ENCODE measurements at places on chromosomes 5 and 9.

DNA sequence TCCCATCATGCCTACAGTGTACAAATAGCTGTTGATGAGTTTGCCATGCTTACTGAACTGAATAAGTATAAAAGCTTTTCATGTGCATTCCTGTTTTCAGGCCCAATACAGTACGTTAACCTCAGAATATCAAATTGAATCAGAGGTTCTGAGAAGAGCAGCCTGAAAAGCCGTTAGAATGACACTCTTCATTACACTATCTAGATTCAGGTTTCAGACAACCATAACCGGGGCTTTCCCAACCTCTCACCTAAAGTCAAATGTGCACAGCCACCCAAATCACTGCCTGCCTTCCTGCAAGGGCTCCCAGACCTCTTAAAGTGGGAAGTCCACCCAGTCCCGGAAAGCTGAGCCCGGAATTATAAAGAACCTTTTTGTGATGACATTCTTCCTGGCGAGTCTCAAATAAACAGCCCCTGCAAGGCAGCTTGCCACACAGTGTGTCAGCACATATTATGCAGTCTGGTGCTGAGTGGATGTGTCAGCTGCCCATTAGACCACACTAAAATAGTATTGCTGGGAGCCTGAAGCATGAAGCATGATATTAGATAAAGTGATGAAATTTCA, 245.8 kb downstream of the TLE4 start:
- no peak for DNase-seq
- peaks cover 6% of the 10 kb centered on the region for H3K36me3 ChIP-seq
- H3K27me3 ChIP-seq = no peaks in the 10 kb centered on the region
- H3K27ac ChIP-seq = peak overlapping the region; percentile 26
- H3K4me1 ChIP-seq = peaks cover 36% of the 10 kb centered on the region

GRCh38 chr5:112951124-112951702, 25.4 kb upstream of the DCP2 start:
- peaks cover 4% of the 10 kb centered on the region for H3K4me1 ChIP-seq
- no peaks in the 10 kb centered on the region for H3K36me3 ChIP-seq
- H3K27ac ChIP-seq = peak overlapping the region; percentile 31
- peak overlapping the region; percentile 51 for H3K4me3 ChIP-seq
- DNase-seq = no peak

GRCh38 chr5:20040901-20041300, 52.9 kb upstream of the CDH18 start:
- DNase-seq = no peak
- H3K36me3 ChIP-seq = peaks cover 16% of the 10 kb centered on the region
- H3K4me1 ChIP-seq = no peaks in the 10 kb centered on the region
- no peak overlapping the region for H3K27ac ChIP-seq
- no peaks in the 10 kb centered on the region for H3K27me3 ChIP-seq

GRCh38 chr5:151113651-151114050, 32.8 kb upstream of the TNIP1 start:
- no peaks in the 10 kb centered on the region for H3K27me3 ChIP-seq
- H3K4me1 ChIP-seq = peaks cover 6% of the 10 kb centered on the region
- no peak for DNase-seq
- H3K27ac ChIP-seq = no peak overlapping the region

DNA sequence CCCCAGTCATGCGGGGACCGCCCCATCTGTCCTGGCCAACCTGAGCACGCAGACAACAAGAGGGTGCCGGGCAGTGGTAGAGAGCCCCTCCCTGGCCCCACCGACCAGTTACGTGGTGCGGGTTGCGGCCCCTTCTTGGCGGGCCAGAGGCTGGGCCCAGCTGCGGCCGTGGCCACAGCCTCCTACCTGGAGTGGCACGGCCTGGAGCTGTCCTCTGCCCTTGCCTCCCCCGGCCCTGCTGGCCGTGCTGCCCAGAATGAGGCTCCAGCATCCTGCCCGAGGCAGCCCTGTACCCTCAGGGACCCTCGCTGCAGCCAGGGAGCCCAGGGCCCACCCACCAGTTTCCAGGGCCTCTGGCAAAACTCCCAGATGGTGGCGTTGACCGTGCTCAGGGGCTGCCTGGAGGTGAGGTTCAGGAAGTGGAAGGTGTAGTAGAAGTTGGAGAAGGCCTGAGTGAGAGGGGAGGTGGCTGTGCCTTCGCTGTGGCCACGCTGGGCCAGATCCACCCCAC, 5.7 kb downstream of the ENTPD8 start:
- no peak overlapping the region for H3K27ac ChIP-seq
- H3K36me3 ChIP-seq = no peaks in the 10 kb centered on the region
- no peaks in the 10 kb centered on the region for H3K27me3 ChIP-seq
- no peak overlapping the region for H3K4me3 ChIP-seq
- peaks cover 3% of the 10 kb centered on the region for H3K4me1 ChIP-seq

GRCh38 chr5:160485364-160485969, 63.8 kb downstream of the PTTG1 start:
- H3K4me3 ChIP-seq = peak overlapping the region; percentile 77
- peak overlapping the region; percentile 40 for H3K27ac ChIP-seq
- peaks cover 32% of the 10 kb centered on the region for H3K36me3 ChIP-seq
- H3K4me1 ChIP-seq = peaks cover 55% of the 10 kb centered on the region
- no peak for DNase-seq

Measured in natural killer cell treated with Interleukin-12 subunit alpha and Interleukin-12 subunit beta and Interleukin-15 and Interleukin-18, amount 100 ng/mL, for 72 hours (primary cell).